ENCODE measurements at places on chromosomes 1 and 21. TPM values are rescaled to one million over a fixed set of nuclear protein-coding genes. Genes with fewer than 3 reads are reported as not detected.

The LYPLA2 gene
- total RNA-seq: 37.5 TPM

The SPRR1A gene
- not detected for total RNA-seq

The NBPF15 gene
- 3.2 TPM for total RNA-seq

The SDC3 gene
- total RNA-seq: 3.0 TPM

The PHTF1 gene
- total RNA-seq: 6.7 TPM

The ILDR2 gene
- 0.27 TPM for total RNA-seq

The CD53 gene
- 7.5 TPM for total RNA-seq

The NBPF10 gene
- 0.55 TPM for total RNA-seq

The IL10 gene
- total RNA-seq: 0.61 TPM

The C4BPA gene
- total RNA-seq: not detected

The PTPN22 gene
- 0.10 TPM for total RNA-seq

The RNF223 gene
- total RNA-seq: not detected

The CNN3 gene
- total RNA-seq: 11.9 TPM

The OR10X1 gene
- total RNA-seq: not detected

- no peak for DNase-seq
These were observed 20.9 kb upstream of the CDCP2 start for GRCh38 chr1:54173681-54174080.

GRCh38 chr1:27519331-27520258 lies 29.6 kb upstream of the WASF2 start:
- DNase-seq: no peak

- DNase-seq: no peak
These were observed 9.0 kb downstream of the CLDN19 start for GRCh38 chr1:42730988-42731387.

- no peak for DNase-seq
These were observed 45.9 kb downstream of the SPSB1 start for GRCh38 chr1:9338397-9339246.

- no peak for DNase-seq
These were observed 45.8 kb upstream of the HMGB4 start for GRCh38 chr1:33818071-33818470.

- DNase-seq: peak; percentile 73
These were observed 20.0 kb upstream of the ALDH4A1 start for GRCh38 chr1:18922319-18922726.

GRCh38 chr1:61452176-61453035 lies 272.5 kb downstream of the TM2D1 start:
- no peak for DNase-seq

DNA sequence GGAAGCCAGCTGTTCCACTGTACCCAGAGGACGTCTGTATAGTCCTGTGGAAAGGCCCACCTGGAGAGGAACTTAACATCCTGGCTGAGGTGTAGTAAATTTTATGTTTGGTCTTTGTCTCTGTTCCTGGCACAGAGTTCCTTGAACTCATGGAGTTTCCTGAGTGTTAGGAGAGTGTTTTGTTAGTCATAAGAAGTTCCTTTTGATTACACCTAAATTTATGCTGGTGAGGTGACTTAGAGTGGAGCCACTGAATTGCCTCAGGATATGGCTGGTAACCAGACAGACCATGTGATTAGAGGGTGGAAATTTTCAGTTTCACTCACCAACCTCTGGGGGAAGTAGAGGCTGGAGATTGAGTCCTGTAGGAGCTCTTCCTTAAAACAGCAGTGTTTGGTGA lies 57.9 kb downstream of the RASAL2 start:
- DNase-seq: no peak

GRCh38 chr1:220754212-220754917 lies 6.2 kb downstream of the MTARC2 start:
- DNase-seq: no peak

DNA sequence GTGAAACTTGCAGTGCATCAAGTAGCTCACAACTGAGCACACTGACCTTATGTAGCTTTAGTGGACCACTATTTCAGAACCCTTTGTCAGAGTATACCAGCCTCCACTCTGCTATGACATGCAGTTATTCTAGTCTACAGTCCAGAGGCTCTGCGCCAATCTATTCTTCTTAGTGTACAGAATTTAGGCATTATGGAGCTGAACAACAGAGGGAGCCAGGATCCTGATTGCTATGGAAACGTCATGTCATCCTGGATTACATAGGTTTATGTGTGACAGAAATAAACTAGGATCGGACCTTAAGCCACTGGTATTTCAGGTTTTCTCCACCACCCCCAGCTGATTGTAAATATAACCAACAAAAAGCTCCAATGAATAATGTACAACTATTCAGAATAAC lies 48.1 kb upstream of the EEIG2 start:
- no peak for DNase-seq

- DNase-seq: no peak
These were observed 130.1 kb downstream of the NPHP4 start for GRCh38 chr1:5861871-5862825.

DNA sequence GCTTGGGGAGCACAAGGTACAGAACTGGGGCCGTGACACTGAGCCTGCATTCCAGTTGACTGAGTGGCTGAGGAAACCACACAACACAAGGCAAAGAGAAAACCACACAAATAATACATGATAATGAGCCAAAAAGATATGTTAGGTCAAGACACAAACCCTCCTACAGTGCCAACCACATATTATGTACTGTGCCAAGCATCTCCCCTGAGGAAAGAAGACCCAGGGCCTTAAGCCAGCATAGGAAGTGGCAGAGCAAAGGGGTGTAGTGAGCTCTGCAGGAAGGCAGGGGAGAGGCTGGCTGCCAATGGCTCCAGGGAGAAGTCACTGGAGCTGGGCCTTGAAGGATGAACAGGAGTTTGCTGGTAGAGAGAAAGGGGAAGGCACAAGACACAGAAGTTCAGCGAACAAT lies 28.2 kb downstream of the CTNNBIP1 start:
- DNase-seq: no peak

DNA sequence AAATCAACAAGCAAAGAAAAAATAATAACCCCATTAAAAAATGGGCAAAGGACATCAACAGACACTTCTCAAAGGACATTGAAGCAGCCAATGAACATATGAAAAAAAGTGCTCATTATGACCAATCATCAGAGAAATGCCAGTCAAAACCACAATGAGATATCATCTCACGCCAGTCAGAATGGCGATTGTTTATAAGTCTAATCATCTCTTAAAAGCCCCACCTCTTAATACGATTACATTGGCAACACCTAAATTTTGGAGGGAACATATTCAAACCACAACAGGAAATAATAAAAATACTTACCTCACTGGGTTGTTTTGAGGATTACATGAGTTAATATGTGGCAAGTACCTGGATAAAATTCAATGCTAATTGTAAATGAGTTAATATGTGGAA lies 57.1 kb upstream of the PLPPR4 start:
- no peak for DNase-seq

DNA sequence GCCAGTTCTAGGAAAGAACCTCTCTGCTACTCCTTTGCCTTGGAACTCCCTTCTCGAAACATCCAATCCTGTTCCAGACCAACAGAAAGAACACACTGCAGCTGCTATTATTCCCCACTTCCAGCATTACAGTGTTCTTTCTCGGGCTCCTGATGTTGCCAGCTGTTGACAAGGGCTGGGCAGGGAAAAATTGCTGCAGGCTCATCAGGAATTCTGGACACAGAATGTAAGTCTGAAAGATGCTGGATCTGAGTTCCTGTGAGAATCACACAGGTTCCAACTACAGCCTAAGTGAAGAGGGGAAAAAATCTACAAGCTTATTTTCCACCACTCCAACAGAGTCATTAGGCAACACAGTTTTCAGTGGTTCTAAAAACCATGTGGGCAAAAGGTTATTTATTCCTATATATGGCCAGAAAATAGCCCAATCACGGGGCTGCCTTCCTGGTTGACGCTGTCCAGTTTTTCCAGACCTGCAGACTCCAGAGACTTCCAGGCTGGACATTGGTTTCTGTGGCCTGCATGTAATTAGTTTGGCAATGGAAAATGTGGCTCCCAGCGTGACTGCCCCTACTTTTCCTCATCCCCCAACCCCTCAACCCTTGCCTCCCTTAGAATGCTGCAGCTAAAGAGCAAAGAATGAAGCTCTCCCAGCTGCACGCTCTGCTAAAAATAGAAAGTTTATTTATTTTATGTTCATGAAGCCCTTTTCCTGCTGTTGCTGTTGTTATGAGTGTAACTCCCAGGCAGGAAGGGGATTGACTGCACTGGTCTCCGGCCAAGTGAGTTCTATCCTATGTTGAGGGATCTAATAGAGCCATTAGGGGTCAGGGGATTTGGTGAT lies 8.3 kb upstream of the KIAA0040 start:
- no peak for DNase-seq

- no peak for DNase-seq
These were observed 193.8 kb downstream of the LYPLAL1 start for GRCh38 chr1:219367496-219367895.

- no peak for DNase-seq
These were observed 13.3 kb downstream of the PLPPR5 start for GRCh38 chr1:98991127-98992012.

GRCh38 chr1:116554924-116555323 lies 15.9 kb downstream of the CD58 start:
- DNase-seq: no peak

- DNase-seq: no peak
These were observed 60.0 kb downstream of the TCP10L start for GRCh38 chr21:32525282-32525681.

DNA sequence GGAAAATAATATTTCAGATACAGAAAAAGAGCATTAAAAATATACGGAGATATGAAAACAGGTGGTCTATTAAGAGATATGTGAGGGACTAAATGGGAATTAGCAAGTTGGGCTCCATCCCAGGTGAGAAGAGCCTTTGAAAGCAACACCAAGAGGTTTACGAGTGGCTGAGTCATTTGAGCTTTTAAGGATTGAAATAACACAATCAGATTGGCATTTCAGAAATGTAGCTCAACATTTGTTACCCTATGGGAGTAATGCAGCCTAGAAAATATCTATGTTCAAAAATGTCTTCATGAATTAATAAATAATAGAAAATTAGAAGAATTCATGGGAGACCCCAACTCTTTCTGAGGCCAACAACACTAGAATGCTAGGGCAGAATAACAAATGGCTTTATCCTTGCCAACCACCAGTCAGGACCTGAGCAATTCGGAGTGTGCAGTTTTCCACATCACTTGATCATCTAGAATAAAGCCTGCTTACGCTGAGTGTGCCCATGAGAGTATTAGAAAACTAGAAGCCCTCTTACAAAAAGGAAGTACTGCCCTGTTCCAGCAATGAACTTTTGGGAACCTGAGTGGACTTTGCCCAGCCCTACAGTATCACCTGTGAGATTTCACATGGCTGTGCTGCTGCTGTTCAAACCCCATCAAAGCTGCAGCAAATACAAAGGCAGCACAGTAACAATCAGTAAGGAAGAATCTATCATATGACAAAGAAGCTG lies 538.0 kb upstream of the CAMK1G start:
- DNase-seq: no peak
